ENCODE measurements at places on chromosomes 4 and X.

- DNase-seq: no peak
Observed at GRCh38 chr4:98232202-98232601, 29.0 kb upstream of the RAP1GDS1 start.

- DNase-seq: no peak
Observed at GRCh38 chrX:10648614-10649013, 28.2 kb upstream of the MID1 start.

DNA sequence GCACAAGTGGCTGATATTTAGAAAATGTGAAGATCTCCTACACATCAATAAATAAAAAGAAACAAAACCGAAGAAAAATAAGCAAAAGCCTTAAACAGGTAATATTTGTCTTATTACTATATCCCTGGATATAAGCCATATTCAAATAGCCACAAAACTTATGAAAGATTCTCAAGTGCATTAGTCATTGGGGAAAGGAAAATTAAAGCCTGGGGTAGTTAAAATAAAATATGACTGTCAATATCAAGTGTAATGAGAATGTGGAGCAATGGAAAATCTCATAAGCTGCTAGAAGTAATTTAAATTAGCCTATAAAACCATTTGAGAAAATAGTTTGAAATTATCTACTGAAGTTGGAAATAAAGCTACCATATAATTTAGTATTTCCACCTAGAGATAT lies 399.9 kb downstream of the GASK1B start:
- no peak for DNase-seq

GRCh38 chr4:26412381-26413372 lies 77.6 kb downstream of the CCKAR start:
- no peak for DNase-seq

DNA sequence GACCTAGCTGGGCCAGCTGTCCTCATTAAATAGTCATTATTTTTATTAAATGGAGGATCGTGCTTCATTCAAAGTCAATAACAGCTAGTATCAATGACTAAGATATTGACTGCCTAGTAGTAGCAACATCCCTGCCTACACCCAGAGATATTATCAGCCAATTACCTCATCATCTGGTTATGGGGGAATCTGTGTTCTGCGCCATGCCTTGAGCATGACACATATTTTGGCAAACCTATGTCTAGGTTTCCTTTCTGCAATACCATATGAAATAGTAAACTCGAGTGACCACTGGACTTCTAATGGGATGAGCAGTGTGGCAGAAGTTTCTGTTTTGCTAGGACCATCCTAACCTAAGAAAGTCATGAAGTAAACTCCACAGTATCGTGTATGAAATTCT lies 50.0 kb upstream of the AADAT start:
- DNase-seq: no peak

DNA sequence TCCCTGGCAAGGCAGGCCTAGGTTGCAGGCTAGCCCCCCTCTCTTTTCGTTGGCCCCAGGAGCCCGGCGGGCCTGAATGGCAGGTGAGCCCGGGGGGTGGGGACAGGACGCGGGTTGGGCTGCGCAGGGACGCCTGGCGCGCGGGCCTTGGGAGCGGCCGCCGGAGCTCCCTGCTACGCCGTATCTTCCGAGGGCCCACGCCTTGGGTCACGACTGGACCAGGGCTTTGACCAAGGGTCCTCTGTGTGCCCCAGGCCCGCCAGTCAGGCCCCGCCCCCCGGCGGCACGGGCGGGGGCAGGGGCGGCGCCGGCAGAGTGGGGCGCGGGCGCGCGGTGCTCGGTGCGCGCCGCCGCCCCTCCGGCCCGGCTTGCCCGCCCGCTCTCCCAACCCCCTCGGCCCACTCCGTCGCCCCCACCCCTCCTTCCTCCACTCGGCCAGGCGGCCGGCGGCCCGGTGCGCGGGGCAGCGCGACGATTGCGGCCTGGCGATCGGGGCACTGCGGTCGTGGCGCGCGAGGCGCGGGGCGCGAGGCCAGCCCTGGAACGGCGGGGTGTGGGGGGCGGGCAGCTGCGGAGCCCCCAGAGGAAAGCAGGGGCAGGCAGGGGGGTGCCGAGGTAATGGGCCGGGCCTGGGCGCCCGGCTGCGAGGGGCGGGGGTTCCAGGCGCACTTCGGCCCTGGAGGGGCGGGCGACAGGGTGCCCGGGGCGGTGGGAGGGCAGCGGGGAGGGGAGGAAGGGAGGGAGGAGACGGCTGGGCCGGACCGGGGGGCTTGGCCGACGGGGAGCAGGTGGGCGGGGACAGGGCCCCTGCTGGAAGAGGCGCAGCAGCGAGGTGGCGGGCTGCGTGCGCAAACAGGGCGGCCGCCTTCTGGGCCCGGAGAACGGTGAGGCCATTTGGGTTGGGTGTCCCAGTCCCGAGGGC lies at the start of gene PRRG3:
Gene PRRG3 (plus strand): TSS at position 798 of the 922 bp plus-strand sequence. CDS start 3,357 bp downstream, outside the sequence.
- no peak for DNase-seq

All from cortex of kidney (tissue), 1 donor.